ENCODE measurements at places on chromosomes 6 and 20.
A peak's percentile ranks its signal among the peaks of the same experiment; 100 is the strongest.

DNA sequence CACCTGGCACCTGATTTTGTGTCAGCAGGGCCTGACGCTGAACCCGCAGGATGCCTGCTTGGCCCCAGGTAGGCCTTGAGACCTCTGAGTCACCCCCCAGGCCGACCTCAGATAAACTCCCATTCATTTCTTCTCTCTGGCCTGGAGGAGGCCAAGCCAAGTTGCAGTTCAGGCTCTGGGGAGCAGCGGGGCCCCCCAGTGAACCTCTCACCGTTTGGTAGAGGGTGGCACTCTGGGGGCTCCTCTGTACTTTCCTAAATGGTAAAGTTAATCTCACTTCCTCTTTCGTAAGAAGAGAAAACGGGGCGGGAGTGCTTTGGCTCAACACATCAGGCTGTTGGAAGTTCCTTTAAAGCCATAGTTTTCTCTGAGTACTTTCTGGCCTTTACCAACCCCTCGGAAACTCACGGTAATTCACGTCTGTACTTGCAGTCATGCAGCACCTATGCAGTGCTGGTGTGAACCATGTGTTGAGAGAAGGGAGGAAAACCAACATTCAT lies 2.8 kb downstream of the SIRPA start:
- DNase-seq = no peak
- H3K27me3 ChIP-seq = no peaks in the 10 kb centered on the region
- no peak overlapping the region for H3K4me3 ChIP-seq
- H3K4me1 ChIP-seq = peaks cover 21% of the 10 kb centered on the region

- DNase-seq = no peak
- no peak overlapping the region for H3K4me3 ChIP-seq
- no peaks in the 10 kb centered on the region for H3K27me3 ChIP-seq
- H3K27ac ChIP-seq = no peak overlapping the region
- H3K4me1 ChIP-seq = no peaks in the 10 kb centered on the region
- H3K36me3 ChIP-seq = no peaks in the 10 kb centered on the region
Observed at GRCh38 chr6:43762966-43763695, 6.9 kb upstream of the VEGFA start.

DNA sequence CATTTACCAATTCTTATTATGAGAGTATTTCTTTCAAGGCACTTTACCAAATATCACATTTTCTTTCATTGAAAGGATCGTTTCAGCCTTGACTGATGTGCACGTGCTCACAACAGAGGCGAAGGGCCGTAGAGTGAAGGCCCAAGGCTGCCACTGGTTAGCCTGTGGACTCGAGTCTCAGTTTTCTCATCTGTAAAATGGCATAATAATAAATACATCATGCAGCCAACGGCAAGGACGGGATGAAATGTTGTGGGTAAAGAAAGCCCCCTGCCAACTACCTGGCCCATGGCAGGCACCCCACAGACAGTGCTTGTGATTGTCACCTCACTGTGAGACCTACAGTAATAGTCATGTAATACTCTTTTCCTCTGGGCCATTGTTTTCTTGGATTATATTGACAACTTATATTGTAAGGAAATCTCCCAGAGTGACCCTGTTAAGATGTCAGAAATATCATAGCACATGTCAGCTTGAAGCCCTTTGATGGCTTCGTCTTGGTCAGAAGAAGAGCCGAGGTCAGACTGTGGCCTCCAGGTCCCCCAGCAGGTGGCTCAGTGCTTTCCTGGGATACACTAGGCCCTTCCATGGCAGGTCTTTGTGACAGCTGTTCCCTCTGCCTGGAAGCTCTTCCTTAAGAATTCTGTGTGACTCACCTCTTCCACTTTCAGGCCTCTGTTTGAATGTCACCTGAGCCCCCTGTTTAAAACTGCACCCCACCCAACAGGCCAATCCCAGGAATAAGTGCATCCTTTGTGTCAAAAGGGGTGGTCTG lies 36.3 kb downstream of the FAM50B start:
- no peak for DNase-seq
- no peak overlapping the region for H3K4me3 ChIP-seq
- H3K27ac ChIP-seq = no peak overlapping the region
- H3K27me3 ChIP-seq = no peaks in the 10 kb centered on the region
- H3K4me1 ChIP-seq = no peaks in the 10 kb centered on the region

- no peaks in the 10 kb centered on the region for H3K27me3 ChIP-seq
- no peaks in the 10 kb centered on the region for H3K36me3 ChIP-seq
- H3K4me1 ChIP-seq = no peaks in the 10 kb centered on the region
- no peak for DNase-seq
- H3K4me3 ChIP-seq = no peak overlapping the region
Observed at GRCh38 chr20:7971536-7972280, 31.4 kb upstream of the HAO1 start.

- no peak for DNase-seq
- no peaks in the 10 kb centered on the region for H3K36me3 ChIP-seq
- H3K4me3 ChIP-seq = no peak overlapping the region
- H3K27ac ChIP-seq = peak overlapping the region; percentile 51
Observed at GRCh38 chr20:63873477-63873971, 8.5 kb downstream of the TPD52L2 start.

GRCh38 chr6:91860541-91861335 lies 1273.9 kb upstream of the MAP3K7 start:
- H3K4me1 ChIP-seq = no peaks in the 10 kb centered on the region
- no peaks in the 10 kb centered on the region for H3K36me3 ChIP-seq
- no peak overlapping the region for H3K27ac ChIP-seq
- H3K4me3 ChIP-seq = no peak overlapping the region
- DNase-seq = no peak

- H3K27me3 ChIP-seq = no peaks in the 10 kb centered on the region
- DNase-seq = no peak
- no peaks in the 10 kb centered on the region for H3K4me1 ChIP-seq
- H3K36me3 ChIP-seq = no peaks in the 10 kb centered on the region
Observed at GRCh38 chr6:146990821-146991798, 213.1 kb upstream of the STXBP5 start.

GRCh38 chr20:38196592-38196991 lies 31.5 kb upstream of the TGM2 start:
- DNase-seq = no peak
- no peaks in the 10 kb centered on the region for H3K27me3 ChIP-seq
- peak overlapping the region; percentile 5 for H3K27ac ChIP-seq
- H3K4me1 ChIP-seq = no peaks in the 10 kb centered on the region

- H3K27ac ChIP-seq = no peak overlapping the region
- H3K4me3 ChIP-seq = no peak overlapping the region
- DNase-seq = no peak
- H3K27me3 ChIP-seq = no peaks in the 10 kb centered on the region
Observed at GRCh38 chr20:52039790-52040189, 151.8 kb downstream of the ZFP64 start.

DNA sequence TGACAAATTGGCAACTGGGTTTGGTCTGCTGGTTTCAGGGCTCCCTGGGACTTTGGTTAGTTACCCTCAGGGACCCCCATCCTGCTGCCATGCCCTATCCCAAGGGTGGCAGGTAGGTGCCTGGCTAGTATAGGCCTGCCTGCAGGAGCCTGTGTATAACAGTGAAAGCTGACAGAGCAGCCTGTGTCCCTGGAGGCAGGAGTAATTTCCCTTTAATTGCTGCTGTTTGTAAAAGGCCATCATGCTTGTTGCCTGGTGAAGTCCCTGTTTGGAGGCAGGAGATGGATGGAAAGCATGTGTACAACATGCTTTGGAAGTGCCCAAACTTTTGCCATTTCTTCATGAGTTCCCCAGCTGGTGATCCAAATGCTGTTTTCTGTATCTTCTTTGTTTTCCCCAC lies 30.1 kb downstream of the CMTR1 start:
- H3K4me3 ChIP-seq = no peak overlapping the region
- no peak overlapping the region for H3K27ac ChIP-seq
- H3K36me3 ChIP-seq = no peaks in the 10 kb centered on the region
- H3K4me1 ChIP-seq = no peaks in the 10 kb centered on the region
- no peak for DNase-seq
- no peaks in the 10 kb centered on the region for H3K27me3 ChIP-seq
